ENCODE measurements at places on chromosomes 11 and 22.

GRCh38 chr11:18005376-18006129 lies 7.3 kb downstream of the SERGEF start:
- DNase-seq, result no peak

DNA sequence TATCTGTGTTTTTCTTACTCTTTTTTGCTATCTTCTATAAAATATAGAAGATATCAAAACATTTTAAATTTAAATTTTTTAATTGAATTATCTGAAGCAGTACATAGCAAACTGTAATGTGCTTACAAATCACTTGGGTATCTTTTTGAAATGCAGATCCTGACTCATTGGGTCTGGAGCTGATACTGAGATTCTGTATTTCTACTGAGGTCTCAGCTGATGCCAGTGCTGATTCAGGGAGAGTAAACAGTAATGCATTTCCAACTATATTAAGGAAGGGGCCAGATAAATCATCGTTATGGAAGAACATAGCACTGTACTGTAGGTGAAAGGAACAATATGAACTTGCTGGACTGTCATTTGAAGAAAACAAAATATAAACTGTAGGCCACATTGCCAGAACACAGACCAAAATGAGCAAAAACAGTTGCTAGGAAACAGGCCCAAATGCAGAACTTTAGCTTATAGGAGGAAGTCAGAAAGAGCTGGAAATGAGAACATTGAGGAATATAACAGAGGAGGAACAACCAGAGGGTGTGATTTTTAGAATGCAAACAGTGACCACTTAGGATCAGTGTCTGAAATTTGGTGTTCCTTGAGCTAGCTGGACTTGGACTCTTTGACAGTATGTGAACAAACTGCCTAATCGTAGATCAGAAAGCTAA lies 3.3 kb downstream of the ARL14EP start:
- DNase-seq, result no peak

- DNase-seq, result no peak
Observed at GRCh38 chr11:71843858-71844257, 10.9 kb downstream of the DEFB108B start.

GRCh38 chr11:48091426-48092102 lies 111.2 kb downstream of the PTPRJ start:
- DNase-seq, result no peak

DNA sequence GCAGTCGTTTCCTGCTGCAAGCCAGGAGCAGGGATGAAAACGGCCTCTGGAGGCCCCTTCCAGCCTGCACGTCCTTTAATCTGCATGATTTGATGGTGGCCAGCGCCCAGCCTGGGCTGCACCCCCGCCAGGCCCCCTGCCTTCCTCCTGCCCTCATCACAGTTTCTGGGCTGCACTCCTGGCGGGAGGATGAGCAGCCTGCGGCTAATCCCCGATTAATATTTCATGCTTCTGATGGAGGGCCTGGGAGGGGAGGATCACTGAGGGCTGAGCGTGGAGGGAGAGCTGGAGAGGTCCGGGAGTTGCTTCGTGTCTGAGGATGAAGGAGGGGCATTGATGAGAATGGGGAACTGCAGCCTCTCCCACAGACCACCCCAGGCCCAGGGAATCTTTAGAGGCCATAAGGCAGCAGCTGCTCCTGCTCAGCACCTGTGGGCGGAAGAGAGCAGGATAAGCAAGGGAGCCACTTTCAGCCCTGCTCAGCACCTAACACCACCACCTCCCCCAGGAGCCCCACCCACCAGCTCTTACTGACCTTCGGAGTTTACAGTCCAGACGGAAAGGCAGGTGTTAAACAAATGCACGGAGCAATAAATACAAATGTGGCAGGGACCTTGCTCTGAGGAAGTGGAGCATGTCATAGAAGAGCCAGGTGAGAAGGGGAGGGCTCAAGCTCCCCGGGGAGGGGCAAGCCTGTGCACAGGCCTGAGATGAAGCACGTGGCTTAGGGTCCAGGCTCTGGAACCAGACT lies 135.0 kb upstream of the NECTIN1 start:
- DNase-seq, result no peak

DNA sequence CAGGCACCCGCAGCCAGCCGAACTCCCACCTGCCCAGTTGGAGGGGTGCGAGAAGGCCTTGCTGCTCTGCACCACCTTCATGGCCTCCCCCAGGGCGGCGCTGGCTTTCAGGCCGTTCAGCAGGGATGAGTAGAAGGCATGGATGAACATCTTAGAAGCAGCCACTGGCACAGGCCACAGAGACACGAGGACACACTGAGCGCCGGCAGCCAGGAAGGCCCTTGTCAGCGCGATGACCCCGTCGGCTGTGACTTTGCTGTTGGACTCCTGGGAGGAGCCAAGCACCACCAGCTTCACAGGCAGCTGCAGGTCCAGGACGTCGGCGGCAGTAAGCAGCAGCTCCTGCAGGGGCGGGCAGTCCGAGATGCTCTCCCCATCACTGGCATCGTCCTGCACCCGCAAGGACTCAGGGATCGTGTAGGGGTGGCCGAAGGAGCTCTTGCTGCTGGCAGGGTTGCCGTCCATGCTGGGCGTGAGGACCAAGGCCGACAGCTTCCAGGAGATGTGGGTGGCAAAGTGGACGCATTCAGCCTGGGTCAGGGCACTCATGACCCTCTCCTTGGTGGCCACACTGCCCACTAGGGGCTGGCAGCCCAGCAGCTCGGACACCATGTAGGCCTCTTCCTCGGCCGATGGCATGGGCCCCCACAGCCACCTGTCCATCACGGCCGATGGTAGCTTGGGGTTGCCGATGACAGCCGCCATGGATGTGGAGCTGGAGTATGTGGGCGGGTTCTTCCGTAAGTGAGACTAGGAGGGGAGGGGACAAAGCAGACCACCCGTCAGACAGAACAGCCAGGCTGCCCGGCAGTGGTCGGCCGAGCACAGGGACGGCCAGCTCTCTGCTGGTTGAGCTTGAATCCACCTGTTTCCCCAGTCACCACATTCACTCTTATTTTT lies 79.7 kb upstream of the PITPNB start:
- no peak for DNase-seq

GRCh38 chr11:75189911-75190310 lies 39.0 kb downstream of the SLCO2B1 start:
- DNase-seq, result no peak

GRCh38 chr11:105046898-105047579 lies 1.9 kb upstream of the CARD16 start:
- DNase-seq, result no peak

- no peak for DNase-seq
Observed at GRCh38 chr11:45390407-45390806, 104.3 kb upstream of the SYT13 start.

GRCh38 chr11:103959279-103959942 lies 77.0 kb upstream of the DDI1 start:
- DNase-seq, result no peak

DNA sequence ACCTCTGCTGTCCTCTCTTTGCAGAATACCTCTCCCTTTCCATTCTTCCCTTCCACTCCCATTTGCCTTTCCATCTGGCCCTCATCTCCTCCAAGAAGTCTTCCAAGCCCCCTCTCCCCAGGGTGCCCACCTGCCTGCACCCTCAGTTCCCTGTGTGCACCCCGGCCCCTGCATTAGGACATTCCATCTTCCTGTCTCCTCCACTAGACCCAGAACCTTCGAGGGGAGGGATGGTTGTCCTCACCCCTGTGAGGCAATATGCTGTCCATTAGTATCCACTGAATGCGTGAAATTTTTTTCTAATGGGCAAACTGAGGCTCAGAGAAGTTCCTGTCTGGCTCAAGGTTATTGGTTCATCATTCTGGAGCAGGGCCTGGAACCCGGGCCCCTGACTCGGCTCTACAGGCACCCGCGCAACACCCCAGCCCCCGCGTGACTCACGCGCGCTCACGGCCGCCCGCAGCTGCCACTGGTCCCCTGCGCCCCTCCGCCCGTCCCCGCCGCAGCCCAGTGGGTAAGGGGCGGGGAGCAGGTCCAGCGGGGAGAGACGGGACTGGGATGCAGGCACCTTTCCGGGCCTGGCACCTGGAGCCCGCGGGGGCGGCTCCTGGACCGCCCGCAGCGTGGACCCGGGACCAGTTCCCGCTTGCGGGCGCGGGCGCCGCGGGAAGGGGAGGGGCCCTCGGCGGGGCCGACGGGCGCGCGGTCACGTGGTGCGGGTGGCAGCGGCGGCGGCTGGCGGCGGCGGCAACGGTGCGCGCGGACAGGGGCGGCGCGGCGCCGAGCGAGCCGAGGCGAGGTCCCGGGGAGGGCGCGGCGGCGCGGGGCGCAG lies 7.0 kb downstream of the SEPTIN3 start:
- peak; percentile 74 for DNase-seq

DNA sequence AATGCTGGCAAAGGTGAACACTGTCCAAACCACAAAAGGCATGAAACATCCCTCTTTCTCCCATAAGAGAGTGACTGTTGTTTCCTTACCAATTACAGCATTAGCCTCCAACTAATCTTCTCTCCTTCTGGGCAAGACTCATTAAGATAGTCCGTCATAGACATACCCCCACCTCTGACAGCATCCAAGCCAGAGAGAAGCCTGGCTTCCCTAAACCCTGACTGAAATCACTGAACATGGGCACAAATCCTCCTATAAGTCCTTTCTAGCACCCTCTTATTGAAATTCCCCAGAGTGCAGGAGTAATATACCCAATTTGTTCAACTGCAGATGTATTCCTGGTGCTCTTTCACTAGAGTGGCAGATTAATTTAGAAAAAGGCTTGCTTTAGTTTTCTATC lies 1.7 kb upstream of the RNASEH2C start:
- DNase-seq, result no peak

DNA sequence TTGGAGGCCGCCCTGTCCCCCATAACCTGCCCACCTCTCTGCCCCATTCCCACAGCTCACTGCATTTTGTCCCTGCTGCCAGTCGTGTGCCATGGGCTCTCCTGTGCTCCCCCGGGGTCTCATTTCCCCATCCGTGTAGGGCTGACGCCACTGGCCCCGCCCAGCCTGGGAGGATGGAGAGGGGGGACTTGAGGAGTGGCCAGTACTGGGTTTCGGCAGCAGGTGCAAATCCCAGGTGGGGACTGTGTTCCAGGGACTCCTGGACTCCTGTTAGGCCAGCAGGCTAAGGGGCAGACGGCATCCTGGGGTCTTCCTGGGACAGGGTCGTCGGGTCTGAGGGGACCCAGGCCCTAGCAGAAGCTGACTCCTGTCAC lies 1.2 kb upstream of the MYO7A start:
- DNase-seq, result no peak

DNA sequence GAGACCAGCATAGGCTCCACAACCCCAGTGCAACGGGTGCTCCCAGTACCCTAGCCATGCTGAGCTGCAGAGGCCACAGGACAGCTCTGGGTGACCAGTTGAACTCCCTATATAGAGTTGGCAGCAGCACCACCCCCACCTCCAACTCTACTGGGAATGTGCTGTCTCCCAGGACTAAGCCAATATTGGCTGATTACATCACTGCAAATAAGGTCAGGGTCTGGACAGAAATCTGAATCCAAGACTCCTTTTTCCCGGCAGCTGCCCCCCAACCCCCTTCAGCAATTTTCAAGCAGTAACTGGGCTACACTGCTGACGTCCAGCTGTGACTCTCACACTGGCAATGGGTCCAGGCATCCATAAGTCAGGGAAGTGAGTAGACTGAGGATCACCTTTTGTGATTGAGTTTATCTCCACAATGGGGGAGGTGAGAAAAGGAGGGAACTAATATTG lies at the start of gene HPX:
Gene HPX, minus strand, starts transcription at position 82 of the 453 bp plus-strand sequence. Its CDS starts 24 bp downstream, at position 58.
- DNase-seq, result no peak

- DNase-seq, result no peak
Observed at GRCh38 chr11:12626616-12627015, 47.6 kb upstream of the TEAD1 start.

DNA sequence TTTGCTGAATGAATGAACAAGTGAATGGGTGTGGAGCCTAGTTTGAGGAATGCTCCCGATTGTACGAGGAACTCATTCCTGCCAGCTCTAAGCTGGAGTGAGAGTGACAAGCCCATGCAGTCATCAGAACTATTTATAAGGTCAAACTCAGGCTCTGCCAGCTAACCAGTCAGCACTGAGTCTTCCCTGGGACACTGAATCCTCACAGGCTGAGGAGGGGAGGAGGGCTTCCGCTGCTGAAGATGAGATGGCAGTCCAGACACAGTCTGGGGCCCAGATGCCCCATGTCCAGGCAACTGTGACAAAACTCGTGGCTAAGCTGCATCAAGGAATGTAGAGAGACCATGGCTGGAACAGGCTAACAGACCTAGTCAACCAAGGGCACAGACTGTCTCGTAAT lies 4.0 kb downstream of the LRP4 start:
- no peak for DNase-seq

GRCh38 chr11:60647087-60647486 lies 52.3 kb upstream of the MS4A8 start:
- DNase-seq, result no peak

DNA sequence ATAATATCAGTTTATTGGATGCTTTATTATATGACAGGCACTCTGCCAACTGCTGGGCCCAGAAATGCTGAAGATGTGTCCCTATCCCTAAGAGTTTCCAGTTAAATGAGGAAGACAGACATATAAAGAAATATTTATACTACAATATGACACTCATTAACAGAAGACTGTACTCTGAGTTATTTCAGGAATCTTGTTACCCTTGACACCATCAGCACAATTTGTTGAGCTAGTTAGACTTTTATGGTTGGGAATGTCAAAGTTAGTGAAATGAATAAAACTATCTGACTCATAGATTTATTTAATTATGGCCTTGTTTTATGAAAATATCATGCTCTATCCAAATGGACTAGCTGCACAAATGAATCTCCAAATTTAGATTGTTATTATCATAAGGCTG lies 25.6 kb upstream of the MSANTD4 start:
- no peak for DNase-seq

DNA sequence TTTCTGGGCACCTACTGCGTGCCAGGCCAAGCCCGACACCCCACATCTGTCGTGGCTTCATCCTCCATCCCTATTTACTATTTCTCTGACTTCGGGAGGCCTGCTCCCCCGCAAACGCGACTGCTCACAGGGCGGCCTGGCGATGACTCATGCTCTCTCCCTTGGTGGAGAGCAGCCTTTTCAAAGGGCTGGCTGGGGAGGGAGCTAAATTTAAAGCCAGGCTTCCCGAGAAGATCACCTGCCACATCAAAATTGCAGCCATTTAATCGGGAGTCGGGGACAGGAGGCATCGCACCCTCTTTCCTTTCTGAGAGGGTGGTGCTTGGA lies 24.9 kb upstream of the SHISAL1 start:
- peak; percentile 33 for DNase-seq

DNA sequence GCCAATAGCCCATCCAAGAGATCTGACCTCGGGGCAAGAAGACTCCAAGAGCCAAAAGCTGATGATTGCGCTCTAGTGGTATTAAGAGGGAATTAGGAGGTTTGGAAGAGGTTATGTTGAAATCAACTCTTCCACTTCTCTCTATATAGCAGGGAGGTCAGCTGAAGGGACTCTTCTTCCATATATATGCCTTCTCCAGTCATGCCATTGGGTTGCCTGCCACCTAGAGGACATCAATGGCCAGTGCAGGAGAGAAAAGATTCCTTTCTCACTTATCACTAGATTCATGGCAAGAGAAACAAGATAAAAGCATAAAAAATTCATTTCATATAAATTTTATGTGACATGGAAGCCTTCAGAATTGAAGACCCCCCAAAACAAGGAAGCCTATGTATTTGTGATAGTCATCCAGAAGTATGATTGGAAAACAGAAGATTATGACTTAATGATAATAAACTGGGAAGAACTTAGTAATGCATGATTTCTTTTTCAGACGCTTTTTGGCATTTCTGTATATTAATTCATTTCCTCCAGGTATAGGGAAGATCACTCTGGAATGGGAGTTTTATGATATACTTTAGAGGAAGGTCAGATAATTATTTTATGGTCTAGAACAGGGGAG lies 435.1 kb upstream of the DDI1 start:
- peak; percentile 32 for DNase-seq
